ENCODE measurements at places on chromosomes 6 and 20. TPM values are rescaled to one million over a fixed set of nuclear protein-coding genes. Genes with fewer than 3 reads are reported as not detected.

DNA sequence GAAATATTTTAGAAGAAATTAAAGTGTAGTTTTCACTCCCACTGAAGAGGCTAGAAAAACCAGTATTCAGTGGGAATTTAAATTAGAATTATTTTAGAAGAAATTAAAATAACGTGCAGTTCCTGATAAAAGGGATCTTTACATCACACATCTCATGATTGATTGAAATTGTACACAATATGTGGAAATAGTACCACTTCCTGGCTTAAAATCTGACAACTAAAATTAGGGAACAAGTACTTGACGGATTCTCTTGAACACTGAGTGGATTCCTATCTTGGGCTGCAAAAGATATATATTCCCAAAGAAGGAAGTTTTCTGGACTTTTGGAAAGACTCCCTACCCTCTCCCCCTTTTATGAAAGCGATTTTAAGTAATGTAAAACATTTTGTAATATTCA, 14.6 kb upstream of the MTCL3 start:
- no peak for DNase-seq

- DNase-seq: peak; percentile 12
These were observed 16.3 kb downstream of the PKIG start for GRCh38 chr20:44598423-44599305.

DNA sequence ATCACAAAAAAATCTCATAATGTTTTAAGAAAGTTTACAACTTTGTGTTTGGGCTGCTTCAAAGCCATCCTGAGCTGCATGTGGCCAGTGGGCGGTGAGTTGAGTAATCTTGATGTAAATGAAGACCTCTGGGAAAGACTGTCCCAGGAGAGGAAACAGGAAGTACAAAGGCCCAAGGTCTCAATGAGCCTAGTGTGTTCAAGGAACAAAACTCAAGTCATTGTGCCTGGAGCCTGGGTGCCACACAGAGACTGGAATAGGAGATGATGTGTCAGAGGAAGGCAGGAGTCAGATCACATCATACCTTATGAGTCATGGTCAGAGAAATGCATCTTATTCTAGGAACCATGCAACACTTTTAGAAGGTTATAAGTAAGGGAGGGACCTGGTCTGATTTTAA, 51.5 kb downstream of the COL19A1 start:
- DNase-seq: peak; percentile 53

GRCh38 chr6:114228675-114229074, 114.1 kb downstream of the HS3ST5 start:
- no peak for DNase-seq

PRDM13 gene
- not detected for total RNA-seq

TMEM74B gene
- total RNA-seq: 1.3 TPM

DNA sequence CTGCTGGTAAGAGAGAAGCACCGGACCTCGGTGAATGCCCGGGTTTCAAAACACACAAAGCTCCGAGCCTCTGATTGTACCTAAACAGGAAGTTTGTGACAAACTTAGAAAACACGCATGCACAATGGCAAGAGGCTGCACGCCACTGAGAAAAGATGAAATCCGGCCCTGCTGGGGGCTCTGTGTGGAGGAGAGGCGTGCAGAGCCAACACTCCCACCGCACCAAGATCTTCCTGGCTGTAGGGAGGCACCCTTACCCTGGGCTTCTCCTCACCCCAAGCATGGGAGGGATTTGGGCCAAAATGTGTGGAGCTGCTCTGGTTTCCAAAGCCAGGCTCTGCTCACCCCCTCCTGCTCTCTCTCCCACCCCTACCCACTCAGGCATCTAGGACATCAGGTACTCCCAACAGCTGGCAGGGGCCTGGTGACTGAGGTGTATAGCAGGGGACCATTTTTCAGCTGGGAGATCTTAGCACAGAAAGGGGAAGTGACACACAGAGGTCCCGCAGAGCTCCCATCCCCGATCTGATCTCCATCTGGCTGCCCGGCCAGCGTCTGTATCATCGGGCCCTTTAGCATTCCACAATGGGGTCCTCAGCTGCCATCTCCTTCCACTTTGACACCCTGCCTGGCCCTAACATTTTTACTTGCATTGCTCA, 84.2 kb downstream of the TRERF1 start:
- DNase-seq: peak; percentile 48

GRCh38 chr20:5608442-5609161, 141.6 kb upstream of the SHLD1 start:
- DNase-seq: no peak

GRCh38 chr6:148147463-148147830, 195.2 kb upstream of the SASH1 start:
- DNase-seq: no peak

HLA-DQB2 gene
- total RNA-seq: not detected
